ENCODE measurements at places on chromosomes 16 and 17.

DNA sequence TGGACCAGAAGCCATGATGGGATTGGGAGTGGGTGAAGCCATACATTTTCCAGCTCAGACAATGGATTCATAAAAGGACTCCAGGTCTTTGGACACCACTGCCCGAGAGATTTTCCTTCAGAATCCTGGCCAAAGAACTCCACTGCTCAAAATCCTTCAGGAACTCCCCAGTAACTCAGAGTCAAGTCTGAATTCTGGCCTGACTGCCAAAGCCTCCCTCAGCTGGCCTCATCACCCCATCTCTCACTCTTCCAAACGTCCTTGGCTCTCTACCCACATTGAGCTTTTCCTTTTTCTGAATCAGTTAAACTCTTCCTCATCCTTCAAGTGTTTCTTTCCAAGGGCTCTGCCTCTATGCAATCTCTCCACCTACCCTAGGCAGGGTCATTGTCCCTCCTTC is 1.2 kb upstream of the SEPTIN1 start:
- DNase-seq, result no peak

- peak; percentile 89 for DNase-seq
Observed at GRCh38 chr17:69170377-69170776, 28.7 kb upstream of the ABCA6 start.

DNA sequence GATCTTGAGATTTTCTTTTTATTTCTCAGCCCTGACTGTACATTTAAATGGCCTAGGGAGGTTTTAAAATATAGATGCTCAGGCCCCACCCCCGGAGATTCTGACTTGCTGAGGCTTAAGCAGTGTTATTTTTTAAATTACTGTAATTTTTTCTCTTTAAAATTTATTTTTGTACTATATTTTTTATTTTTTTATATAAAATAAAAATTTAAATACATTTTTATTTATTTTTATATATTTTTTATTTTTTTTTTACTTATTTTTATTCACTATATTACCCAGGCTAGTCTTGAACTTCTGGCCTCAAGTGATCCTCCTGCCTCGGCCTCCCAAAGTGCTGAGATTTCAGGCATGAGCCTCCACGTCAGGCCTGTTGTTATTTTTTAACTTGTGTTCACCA is 83.3 kb downstream of the KATNIP start:
- no peak for DNase-seq

DNA sequence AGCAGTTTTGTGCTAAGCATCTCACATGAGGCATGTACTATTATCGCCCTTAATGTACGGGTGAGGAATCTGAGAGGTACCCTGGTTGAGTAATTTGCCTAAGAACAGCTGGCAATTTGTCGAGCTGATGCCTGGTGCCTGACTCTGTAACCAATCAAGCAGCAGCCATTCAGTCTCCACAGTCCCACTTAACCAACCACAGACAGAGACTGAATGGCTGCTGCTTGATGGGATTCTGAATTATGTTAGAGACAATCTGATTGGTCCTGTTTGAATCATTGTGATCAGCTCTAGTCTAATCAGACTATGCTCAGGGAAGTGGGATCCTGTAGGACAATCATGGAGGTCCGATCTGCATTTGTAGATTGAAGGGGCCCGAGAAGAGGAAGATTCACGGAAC is 447.0 kb downstream of the SHISA9 start:
- no peak for DNase-seq

DNA sequence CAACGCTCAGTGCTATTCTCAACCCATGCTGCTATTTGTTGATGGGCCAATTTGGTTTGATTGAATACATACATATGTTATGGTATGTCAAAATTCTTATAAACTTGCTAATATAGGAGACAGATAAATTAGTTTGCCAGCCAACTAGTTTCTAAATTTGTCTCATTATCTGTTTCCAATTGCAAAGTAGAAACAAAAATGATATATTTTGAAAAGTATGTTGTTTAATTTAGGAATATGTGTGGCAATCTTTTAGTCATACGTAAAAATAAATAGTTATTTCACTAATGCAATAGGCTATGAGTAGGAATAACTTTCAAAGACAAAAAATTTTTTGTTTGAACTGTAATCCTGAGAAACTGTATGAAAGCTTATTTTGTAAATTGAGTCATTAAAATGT is 210.6 kb upstream of the KCNJ16 start:
- no peak for DNase-seq

DNA sequence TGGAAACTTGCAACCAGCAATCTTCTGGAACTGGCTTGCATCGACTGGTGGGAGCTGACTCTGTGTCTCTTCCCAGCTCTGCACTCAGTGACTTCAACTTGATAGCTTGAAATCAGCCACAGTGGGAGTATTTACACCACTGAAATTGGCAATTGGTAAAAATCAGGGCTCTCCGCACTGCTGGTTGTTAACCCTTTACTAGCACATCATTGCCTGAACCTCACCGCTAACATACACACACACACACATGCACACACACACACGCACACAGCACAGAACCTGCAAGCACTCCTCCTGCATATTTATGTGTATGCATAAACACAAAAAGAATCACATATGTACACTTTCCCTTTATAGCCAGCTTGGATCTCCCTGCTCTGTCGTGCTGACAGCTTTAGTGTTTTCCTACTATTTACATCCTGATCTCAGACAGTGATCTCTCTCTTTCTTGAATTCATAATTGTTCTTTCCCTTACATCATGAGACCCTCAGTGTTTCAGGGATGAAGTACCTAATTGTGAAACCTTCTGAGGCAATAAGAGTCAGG is 7.9 kb upstream of the TMIGD1 start:
- no peak for DNase-seq

DNA sequence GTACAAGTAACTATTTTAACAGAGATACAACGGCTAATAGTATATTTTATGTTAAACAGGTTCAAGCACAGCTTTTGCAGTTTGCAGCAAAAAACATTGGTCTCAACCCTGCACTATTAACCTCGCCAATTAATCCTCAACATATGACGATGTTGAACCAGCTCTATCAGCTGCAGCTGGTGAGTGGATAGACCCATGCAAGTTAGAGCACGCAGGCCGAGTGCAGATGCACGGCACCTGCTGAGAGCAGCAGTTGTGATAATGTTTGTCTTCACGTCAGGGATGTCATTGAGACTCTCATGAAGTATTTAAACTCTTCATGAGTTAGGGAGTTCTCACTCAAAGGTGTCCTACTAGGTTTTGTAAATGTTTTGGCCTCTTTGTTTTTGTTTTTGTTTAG is 45.6 kb downstream of the TMC6 start:
- DNase-seq, result no peak
